ENCODE measurements at places on chromosomes 2 and 18. TPM values are rescaled to one million over a fixed set of nuclear protein-coding genes. Genes with fewer than 3 reads are reported as not detected.

DNA sequence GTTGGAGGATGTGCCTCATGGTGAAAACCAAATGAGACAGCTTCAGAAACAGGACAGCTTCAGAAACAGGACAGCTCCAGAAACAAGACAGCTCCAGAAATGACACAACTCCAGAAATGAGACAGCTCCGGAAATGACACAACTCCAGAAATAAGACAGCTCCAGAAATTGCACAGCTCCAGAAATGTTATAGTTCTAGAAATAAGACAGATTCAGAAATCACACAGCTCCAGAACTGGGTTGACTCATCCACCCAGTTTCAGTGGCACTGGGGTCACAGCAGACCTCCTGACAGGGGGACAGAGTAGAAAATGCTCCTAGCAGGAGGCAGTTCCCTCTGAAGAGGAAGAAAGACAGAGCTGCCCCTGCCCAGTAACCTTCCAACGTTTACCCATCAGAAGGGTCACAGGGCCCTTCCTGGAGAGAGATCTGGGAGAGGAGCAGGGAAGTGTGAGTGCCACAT lies 26.9 kb upstream of the COL6A3 start:
- no peak for DNase-seq

- DNase-seq: peak; percentile 83
Measured at GRCh38 chr18:48139431-48140347, 209.2 kb upstream of the SMAD2 start.

GRCh38 chr2:7709907-7710306 lies 792.7 kb downstream of the RNF144A start:
- no peak for DNase-seq

- DNase-seq: no peak
Measured at GRCh38 chr2:26273501-26273900, 28.8 kb downstream of the HADHB start.

- no peak for DNase-seq
Measured at GRCh38 chr2:83959266-83959665, 499.8 kb downstream of the SUCLG1 start.

- DNase-seq: no peak
Measured at GRCh38 chr2:130389358-130389757, 33.5 kb downstream of the PTPN18 start.

DNA sequence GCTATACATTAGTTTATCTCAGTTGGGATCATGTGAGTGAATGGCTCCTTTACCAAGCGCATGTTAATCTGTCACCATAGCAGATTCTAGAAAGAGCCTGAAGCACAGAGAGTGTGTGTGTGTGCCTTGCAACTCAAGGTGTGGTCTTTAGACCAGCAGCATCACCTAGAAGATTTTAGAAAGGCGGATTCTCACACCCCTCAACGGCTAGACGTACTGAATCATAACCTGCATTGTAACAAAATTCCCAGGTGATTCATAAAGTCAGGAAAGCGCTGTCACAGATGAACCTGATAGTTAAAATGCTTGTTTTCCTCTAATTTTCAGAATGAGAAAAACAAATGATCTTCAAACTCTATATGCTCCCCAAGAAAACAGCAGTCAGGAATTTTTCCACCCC lies 45.5 kb upstream of the MAPRE2 start:
- no peak for DNase-seq

DNA sequence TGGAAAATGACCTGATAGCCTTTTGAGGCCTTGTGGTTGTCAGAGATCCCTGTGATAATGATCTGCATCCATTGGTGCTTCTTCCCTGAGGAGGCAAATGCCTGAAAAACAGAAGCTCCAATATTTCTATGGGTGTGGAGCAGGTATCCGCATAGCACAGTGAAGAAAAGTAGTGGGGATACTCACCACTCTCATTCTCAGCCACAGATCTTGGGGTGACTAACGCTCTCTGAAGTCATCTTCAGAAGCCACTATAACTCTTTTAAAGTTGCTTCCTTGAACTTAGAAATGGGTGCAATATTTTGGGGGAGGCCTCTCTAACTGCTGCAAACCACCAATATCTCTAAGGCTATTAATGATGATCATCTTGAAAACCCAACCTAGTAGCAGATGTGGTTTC lies 46.2 kb downstream of the ARHGAP15 start:
- no peak for DNase-seq

DNA sequence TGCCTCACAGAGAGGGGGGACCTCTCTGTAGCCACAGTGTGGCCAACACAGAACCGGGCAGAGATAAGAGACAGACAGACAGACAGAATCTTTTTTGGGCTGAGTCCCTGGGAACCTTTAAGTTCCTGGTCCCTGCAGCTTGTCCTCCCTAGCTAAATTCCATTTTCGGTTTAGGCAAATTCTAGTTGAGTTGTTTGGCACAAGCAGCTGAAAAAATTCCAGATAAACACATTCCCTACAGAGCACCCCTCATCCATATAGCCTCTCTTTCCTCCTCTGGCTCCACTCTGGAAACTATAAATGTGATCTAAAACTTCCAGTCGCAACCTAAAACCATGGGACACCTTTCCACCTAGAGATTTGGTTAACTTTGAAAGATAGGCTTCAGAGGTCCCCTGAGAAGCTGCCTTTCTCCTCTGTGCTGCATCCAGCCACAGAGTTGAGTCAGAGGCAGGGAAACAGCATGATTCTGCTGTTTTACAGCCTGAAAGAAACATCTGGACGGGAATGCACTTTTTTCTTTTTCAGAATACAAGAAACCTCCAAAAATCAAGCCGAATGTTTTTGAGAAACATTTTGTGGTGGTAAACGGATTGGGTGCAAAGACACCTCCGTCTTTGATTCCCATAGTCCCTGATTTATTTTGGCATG lies 30.9 kb downstream of the SLC4A3 start:
- DNase-seq: no peak

- no peak for DNase-seq
Measured at GRCh38 chr2:223896833-223897311, 48.3 kb downstream of the WDFY1 start.

- DNase-seq: no peak
Measured at GRCh38 chr2:7878786-7879482, 802.9 kb upstream of the ID2 start.

DNA sequence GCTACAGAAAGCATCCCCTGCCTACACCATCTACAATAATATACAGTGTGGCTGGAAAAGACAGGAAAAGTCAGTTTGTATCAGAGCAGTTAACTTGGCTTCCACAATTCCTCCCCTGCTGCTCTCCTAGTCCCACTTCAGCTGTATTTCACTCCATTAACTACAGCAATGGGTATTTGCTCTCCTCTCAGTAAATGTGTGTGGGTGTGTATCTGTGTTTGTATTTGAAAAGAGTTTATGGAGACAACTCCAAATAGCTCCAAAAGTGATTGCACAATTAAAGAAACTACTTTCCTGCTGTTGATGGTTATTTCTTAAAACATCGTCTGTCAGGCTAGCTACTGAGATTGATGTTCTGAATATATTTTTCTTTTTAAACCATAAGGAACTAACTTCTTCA lies 333.7 kb upstream of the FIGN start:
- DNase-seq: no peak

Gene THADA
- total RNA-seq: 57.0 TPM

Gene ESPNL
- 1.0 TPM for total RNA-seq

Gene REG1B
- not detected for total RNA-seq

Gene RUFY4
- not detected for total RNA-seq

Gene TUBB8B
- not detected for total RNA-seq

All from tongue (tissue), 3 donors.